ENCODE measurements at places on chromosomes 11 and 22.

- DNase-seq, result no peak
These were observed 1.9 kb upstream of the UVRAG start for GRCh38 chr11:75813124-75813523.

GRCh38 chr11:67303132-67303834 lies at the start of gene SSH3:
Gene SSH3 (plus strand): TSS chr11:67303530. CDS start chr11:67303626, 96 bp downstream.
- DNase-seq, result no peak

DNA sequence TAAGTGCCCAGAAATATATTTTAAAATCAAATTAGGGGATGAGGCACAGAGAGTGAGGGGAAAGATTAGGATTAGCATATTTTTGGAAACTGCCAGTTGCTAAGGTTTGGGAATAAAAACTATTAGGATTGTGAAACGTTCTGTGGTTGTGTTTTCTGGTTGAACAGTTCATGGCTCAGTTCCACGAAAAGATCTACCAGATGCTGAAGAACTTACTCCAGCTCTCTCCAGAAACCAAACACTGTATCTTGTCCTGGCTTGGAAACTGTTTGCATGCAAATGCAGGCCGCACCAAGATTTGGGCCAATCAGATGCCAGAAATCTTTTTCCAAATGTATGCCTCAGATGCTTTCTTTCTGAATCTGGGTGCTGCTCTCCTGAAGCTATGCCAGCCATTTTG lies 15.3 kb downstream of the UBE4A start:
- DNase-seq, result no peak

GRCh38 chr11:134949121-134950090 lies 537.4 kb upstream of the B3GAT1 start:
- DNase-seq, result no peak

GRCh38 chr11:7046474-7047175 lies 26.3 kb downstream of the NLRP14 start:
- no peak for DNase-seq

DNA sequence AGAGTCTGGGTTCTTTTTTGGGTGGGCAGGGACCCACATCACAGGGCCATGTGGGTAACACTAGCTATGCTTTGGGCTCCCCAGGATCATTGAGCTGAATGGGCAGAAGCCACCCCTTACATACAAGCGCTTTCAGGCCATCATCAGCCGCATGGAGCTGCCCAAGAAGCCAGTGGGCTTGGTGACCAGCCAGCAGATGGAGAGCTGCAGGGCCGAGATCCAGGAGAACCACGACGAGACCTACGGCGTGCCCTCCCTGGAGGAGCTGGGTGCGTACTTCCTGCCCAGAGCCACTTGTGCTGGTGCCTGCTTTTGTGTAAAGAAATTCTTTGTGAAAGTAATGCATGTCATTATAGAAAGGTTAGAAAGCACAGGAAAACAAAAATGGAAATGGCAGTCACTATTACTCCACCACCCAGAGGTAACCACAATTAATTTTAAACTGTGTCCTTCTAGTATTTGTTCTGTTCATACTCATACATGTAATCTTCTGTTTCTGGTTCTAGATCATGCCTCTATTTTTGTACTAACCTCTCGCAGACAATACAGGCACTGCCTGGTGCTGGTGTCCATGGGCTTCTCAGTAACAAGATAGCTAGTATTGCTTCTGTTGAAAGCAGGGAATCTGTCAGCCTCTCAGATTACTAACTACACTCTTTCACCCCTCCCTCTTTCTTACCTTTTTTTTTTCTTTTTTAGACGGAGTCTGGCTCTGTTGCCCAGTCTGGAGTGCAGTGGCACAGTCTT lies 13.7 kb downstream of the CRY2 start:
- DNase-seq, result no peak

DNA sequence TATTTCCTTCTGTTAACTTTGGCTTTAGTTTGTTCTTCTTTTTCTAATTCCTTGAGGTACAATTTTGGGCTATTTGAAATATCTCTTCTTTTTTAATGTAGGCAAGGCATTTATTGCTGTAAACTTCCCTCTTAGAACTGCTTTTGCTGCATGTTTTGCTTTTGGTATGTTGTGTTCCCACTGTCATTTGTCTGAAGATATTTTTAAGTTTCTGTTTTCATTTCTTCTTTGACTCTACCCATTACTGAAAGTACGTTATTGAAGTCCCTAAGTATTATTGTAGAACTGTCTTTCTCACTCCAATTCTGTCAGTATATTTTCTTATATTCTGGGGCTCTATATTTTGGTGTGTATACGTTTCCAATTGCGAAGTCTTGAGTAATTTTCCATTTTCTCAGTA lies 77.9 kb downstream of the KCNQ1OT1 start:
- DNase-seq, result no peak

DNA sequence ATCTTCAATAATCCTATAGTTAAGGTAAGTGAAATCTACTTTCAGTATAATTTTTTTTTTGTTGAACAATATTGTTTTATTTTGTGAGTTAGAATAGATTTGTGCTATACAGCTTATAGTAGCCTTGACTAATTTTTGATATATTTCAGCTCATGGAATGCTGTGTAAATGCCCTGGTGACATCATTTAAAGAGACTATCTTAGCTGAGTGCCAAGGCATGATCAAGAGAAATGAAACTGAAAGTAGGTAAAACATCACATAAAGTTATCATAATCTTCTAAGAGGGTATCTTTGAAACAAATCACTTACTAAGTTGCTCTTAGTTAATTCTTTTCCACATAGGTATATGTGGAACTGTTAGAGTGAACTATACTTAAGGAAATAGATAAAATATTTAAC lies 51.4 kb upstream of the ACAT1 start:
- no peak for DNase-seq

DNA sequence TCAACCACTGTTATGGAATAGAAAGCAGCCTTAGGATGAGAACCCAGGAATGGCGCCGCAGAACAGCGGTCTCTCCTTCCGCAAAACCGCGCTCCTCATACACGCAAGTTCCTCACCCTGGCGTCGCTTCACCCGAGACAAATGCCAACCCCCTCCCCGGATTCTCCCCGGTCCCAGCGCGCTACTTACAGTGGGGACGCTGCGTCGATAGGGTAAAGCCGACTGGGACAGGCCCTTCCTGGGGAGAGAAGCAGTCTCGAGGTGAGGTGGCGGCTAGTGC lies 287 bp downstream of the RPS13 start:
- no peak for DNase-seq

DNA sequence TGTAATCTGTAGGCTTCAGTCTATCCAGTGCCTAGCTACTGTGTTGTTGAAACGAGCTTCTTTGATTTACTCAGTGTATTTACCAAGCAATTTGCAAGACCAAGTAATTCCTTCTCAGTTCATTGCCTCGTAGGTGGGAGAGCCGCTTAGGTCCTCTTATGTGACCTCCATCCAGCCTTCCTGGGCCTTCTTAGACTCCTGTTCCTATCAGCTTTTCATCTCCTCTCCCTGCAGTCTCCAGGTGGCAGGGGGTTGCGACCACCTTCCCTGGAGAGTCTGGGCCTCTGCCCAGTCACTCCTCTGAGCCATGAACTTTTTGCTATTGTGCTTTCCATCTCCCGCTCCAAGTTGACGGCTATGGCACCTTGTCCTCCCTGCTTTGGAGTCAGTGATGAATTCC lies 251.8 kb downstream of the KIRREL3 start:
- DNase-seq, result no peak

- no peak for DNase-seq
These were observed 110.9 kb upstream of the MPPED2 start for GRCh38 chr11:30697032-30697431.

DNA sequence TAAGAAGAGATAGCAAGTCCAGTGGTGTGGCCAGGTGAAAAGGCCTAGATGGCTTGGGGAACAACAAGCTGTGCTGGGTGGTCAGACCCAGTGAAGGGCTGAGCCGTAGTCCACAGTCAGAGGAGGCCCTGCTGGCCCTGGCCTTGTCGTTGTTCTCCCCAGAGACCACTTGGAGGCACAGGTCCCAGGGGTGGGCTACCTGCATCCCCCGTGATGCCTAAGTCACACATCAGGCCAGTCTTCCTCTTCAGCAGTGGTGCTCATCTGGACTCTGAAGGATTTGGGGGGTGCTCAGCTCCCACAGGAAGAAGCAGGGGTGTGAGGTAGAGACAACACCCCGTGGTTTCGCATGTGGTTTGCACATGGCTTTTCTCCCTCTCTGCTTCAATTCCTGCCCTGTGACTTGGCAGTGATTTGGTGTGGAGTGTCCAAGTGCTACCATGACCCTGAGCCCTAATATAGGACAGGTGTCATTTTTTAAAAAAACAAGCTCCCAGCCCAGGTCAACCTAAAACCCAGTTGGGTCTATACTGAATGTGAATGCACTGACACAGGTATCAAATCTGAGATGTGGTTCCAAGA lies 51.0 kb downstream of the ALX4 start:
- no peak for DNase-seq

DNA sequence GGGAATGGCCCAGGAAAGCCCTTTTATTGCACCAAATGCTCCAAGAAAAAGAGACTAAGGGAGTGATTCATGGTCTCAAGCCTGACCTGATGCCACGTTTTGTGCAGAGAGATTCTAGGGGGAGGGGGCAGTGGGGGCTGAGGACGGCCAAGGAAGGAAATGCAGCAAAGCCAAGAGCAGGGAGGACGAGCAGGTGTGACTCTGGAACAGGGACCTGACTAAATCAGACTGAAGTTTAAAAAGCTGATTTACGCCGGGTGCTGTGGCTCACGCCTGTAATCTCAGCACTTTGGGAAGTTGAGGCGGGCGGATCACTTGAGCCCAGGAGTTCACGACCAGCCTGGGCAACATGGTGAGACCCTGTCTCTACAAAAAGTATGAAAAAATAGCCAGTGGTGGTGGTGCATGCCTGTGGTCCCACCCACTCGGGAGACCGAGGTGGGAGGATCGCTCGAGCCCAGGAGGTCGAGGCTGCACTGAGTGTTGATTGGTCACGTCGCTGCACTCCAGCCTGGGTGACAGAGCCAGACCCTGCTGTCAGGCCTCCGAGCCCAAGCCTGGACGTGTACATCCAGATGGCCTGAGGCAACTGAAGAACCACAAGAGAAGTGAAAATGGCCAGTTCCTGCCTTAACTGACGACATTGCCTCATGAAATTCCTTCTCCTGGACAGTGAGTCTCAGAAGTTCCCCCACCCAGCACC lies 10.8 kb upstream of the IFITM3 start:
- no peak for DNase-seq

DNA sequence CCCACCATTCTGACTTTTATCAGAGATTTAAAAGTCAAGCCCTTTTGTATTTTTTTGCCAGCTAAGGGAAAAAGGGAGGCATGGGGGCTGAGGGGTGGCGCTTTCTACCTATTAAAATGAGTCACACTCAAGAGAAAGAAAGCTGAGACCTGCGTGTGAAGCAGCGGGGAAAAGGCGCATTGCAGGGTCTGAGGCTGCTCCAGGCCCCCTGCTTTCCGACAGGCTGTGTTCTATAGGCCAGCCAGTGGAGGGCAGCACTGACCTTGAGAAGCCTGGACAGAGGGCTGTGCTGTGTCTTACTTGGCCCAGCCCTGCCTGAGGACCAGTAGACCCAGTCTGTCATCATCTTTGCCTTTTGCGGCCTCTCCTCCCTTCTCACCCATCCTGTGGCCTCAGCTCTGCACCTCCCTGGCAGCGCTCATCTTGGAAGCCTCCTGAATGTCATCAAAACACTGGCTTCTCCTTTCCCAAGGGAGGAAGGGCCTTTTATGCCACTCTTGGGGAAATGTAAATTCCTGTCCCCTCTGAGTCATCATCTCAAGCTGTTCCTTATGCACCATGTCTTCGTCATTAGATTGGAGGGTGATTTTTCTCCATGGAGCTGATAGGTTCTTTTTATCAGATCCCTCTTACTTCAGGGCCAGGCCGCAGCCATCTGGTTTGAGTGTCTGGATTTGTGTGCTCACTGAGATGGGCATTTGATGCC lies 12.6 kb upstream of the MAPK8IP1 start:
- DNase-seq, result no peak

DNA sequence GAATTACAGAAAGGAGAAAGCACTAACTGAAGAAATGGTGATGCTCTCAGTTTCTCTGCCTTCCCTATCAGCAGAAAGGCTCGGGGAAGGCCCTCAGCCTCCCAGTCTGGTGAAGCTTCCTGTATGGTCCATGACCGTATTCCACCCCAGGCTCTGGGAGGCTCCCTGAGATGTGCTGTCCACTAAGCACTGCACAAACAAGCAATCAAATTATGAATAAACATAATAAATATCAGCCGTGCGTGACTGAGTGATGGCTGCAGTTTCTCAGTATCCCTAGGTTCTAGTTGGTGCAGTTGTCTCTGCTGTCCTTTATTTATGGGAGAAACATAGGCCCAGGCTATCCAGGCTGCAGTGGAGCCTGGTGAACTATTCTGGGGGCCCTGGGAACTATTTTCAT lies 3.6 kb downstream of the SMDT1 start:
- DNase-seq, result no peak

DNA sequence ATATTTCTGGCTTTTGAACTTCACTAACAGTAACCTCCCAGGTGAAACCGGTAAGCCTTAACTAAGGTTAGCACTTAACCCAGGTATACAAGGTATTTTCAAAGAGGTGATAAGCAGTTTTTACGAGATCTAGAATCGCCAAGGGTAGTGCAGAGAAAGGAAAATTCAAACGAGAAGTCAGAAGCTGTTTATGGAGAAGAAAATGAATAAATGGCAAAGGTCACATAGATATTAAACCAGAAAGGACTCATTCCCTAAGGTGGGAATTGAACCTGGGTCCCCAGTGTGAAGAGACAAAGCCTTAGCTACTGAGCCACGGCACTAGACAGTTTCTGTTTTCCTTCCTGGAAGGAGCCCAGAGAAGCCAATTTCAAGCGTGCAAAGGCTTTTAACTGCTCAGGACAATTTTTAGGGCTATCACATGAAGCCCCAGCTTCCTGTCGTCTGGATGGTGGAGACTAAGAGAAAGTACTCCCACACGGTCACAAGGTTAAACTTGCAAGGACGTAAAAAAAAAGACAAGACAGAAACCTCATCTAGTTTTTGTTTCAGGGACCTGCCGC lies 5.7 kb upstream of the C1QTNF6 start:
- peak; percentile 35 for DNase-seq

DNA sequence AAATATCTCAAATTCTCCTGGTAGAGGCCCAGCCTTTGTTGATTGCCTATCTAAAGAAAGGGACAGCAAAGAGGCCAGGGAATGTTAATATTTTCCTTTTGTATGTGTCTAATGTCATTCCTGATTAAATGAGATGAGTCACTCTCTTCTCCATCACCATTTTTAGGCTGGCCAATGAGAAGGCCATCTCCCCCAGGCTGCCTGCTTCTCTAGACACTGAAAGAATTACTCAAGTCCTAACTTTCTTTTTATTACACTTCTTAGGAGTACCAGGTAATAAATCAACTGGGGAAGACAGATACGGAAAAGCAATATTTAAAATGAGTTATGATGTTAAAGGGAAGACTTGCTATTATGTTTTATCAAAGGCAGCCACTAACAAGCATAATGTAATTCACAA lies 259.2 kb upstream of the SORL1-AS1 start:
- DNase-seq, result no peak

GRCh38 chr11:111448414-111448813 lies 63.8 kb downstream of the BTG4 start:
- DNase-seq, result no peak

- DNase-seq, result no peak
These were observed 8.0 kb upstream of the TPCN2 start for GRCh38 chr11:69040581-69041260.

DNA sequence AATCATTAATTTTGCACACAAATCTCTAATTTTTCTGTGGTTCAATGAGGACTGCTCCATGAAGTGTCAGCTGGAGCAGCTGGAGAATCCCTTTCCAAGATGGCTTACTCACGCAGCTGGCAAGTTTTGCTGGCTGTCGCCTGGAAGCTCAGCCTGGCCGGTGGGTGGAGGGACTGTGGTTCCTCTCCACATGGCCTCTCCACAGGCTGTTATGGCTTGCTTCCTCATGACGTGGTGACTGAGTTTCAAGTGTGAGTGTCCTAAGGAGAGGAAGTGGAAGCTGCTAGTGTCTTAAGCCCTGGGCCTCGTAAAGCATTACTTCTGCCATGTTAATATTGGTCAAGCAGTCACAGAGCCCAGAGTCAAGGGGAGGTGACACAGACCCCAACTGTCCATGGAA lies 14.0 kb upstream of the NRIP3 start:
- no peak for DNase-seq

Data from stimulated activated CD4-positive, alpha-beta T cell treated with anti-CD3 and anti-CD28 coated beads, TNF-alpha, amount 100 ng/mL, for 48 hours (primary cell).